ENCODE measurements at places on chromosomes 5 and 9. TPM values are rescaled to one million over a fixed set of nuclear protein-coding genes. Genes with fewer than 3 reads are reported as not detected.

The FABP6 gene
- not detected for total RNA-seq

The ADAMTS16 gene
- 11.7 TPM for total RNA-seq

The PCDH1 gene
- 1.1 TPM for total RNA-seq

The RAD1 gene
- total RNA-seq = 27.7 TPM

The S1PR3 gene
- total RNA-seq = 7.2 TPM

The WNT8A gene
- not detected for total RNA-seq

The ICE1 gene
- 17.2 TPM for total RNA-seq

The FBP1 gene
- not detected for total RNA-seq

The DOCK8 gene
- total RNA-seq = 0.49 TPM

The C5orf52 gene
- not detected for total RNA-seq

The EIF4E1B gene
- not detected for total RNA-seq

The HSPB3 gene
- not detected for total RNA-seq

The KIF24 gene
- total RNA-seq = 1.0 TPM

The PROB1 gene
- total RNA-seq = 3.1 TPM

The SPINK5 gene
- total RNA-seq = not detected

The LCN15 gene
- not detected for total RNA-seq

The DPYSL3 gene
- 275 TPM for total RNA-seq

The OTP gene
- not detected for total RNA-seq

The CFAP90 gene
- total RNA-seq = 2.2 TPM

The SHOC1 gene
- not detected for total RNA-seq

The SLCO6A1 gene
- total RNA-seq = not detected

The PCDHB7 gene
- total RNA-seq = 0.63 TPM

The ENTPD2 gene
- total RNA-seq = not detected

The NUP214 gene
- 29.9 TPM for total RNA-seq

The SOX30 gene
- 0.33 TPM for total RNA-seq

The CAPSL gene
- not detected for total RNA-seq

The FAM153A gene
- not detected for total RNA-seq

The NUTM2F gene
- not detected for total RNA-seq

The CKMT2 gene
- not detected for total RNA-seq

The SH2D3C gene
- 0.25 TPM for total RNA-seq

The ZFP2 gene
- 1.1 TPM for total RNA-seq

The ARL14EPL gene
- total RNA-seq = not detected

The ZNF658 gene
- total RNA-seq = 1.5 TPM

The NXNL2 gene
- 11.8 TPM for total RNA-seq

The ELAVL2 gene
- not detected for total RNA-seq

The PGM5 gene
- not detected for total RNA-seq

The FSD1L gene
- total RNA-seq = 2.0 TPM

The MSMP gene
- total RNA-seq = not detected

The ATP6V0E1 gene
- 101 TPM for total RNA-seq

The IFNE gene
- not detected for total RNA-seq

The GOLM1 gene
- 69.3 TPM for total RNA-seq

The GFI1B gene
- not detected for total RNA-seq

The HTR4 gene
- not detected for total RNA-seq

The IFNK gene
- not detected for total RNA-seq

The HARS1 gene
- total RNA-seq = 53.9 TPM

The SLC24A2 gene
- not detected for total RNA-seq

The BNIP1 gene
- total RNA-seq = 10.4 TPM

The SPEF2 gene
- 1.1 TPM for total RNA-seq

The PRR16 gene
- 0.25 TPM for total RNA-seq

The OR2Y1 gene
- total RNA-seq = not detected

The HAVCR1 gene
- 2.1 TPM for total RNA-seq

The FOXD4 gene
- not detected for total RNA-seq

All from mesangial cell (primary cell).